Activated CD4-positive, alpha-beta T cell treated with anti-CD3 and anti-CD28 coated beads, Interleukin-2, amount 10 ng/mL, durations not matched to agents 7 days and 5 days (primary cell): ENCODE measurements at places on chromosomes 7 and 10.
A peak's percentile ranks its signal among the peaks of the same experiment; 100 is the strongest.

DNA sequence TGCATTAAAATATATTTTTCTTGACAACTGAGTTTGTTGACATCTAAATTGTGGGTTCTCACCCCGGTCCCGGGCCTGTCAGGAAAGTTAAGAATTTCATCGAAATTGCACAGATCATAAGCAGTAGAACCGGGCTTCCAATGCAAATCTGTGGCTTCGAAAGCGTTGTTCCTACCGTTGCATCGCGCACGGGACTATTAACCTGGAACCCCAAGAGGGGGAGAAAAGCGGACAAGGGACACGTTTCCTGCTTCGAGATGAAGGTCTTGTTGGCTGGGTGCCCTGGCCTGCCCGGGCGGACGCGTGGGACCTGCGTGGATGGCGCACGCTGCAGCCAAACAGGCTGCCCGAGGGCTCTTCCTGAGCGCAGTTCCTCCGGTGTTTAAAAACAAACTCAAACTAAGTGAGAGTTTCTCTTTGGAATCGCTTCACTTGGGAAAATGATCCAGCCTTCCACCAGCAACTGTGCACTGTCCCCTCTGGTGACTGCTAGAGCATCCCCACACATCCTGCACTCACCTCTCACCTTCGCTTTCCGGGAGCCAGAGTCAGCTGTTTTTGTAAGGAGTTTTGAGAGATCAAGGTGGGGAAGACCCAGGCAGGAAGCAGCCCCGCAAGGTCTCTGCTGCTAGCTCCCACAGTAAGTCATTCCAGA, 5.1 kb upstream of the TBX20 start:
- H3K4me3 ChIP-seq, result peak overlapping the region; percentile 52
- H3K36me3 ChIP-seq, result peaks cover 3% of the 10 kb centered on the region
- peak overlapping the region; percentile 68 for H3K27ac ChIP-seq
- no peak for DNase-seq
- H3K27me3 ChIP-seq, result peaks cover 90% of the 10 kb centered on the region

DNA sequence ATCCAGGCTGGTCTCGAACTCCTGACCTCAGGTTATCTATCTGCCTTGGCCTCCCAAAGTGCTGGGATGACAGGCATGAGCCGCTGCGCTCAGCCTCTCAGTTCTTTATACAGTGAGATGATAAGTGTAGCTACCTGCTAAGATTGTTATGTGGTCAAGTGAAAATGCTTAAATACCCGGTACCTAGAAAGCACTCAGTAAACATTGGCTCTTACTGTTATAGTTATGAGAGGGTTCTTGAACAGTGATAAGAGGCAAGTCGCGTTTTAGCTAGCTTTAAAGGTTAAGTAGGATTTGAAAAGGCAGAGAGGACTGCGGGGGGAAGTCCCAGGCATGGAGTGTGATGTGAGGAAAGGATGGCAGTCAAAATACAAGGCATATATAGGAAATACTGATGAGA, 4.5 kb downstream of the ZKSCAN1 start:
- H3K36me3 ChIP-seq, result peaks cover 29% of the 10 kb centered on the region
- H3K27me3 ChIP-seq, result no peaks in the 10 kb centered on the region
- no peak for DNase-seq
- H3K4me3 ChIP-seq, result no peak overlapping the region
- H3K4me1 ChIP-seq, result peaks cover 48% of the 10 kb centered on the region

GRCh38 chr10:118482393-118483331, 112.8 kb downstream of the PRLHR start:
- H3K4me3 ChIP-seq, result no peak overlapping the region
- no peak overlapping the region for H3K27ac ChIP-seq
- peaks cover 15% of the 10 kb centered on the region for H3K27me3 ChIP-seq
- no peaks in the 10 kb centered on the region for H3K4me1 ChIP-seq

- no peak overlapping the region for H3K4me3 ChIP-seq
- DNase-seq, result peak; percentile 59
- no peaks in the 10 kb centered on the region for H3K4me1 ChIP-seq
- no peaks in the 10 kb centered on the region for H3K27me3 ChIP-seq
- H3K27ac ChIP-seq, result no peak overlapping the region
Measured at GRCh38 chr7:51067757-51068156, 248.9 kb downstream of the COBL start.

GRCh38 chr10:24307696-24308485, 99.0 kb downstream of the KIAA1217 start:
- H3K4me1 ChIP-seq, result no peaks in the 10 kb centered on the region
- no peak overlapping the region for H3K4me3 ChIP-seq
- no peaks in the 10 kb centered on the region for H3K36me3 ChIP-seq
- DNase-seq, result no peak
- no peak overlapping the region for H3K27ac ChIP-seq
- no peaks in the 10 kb centered on the region for H3K27me3 ChIP-seq

- no peak for DNase-seq
- peaks cover 2% of the 10 kb centered on the region for H3K27me3 ChIP-seq
- H3K4me3 ChIP-seq, result no peak overlapping the region
- no peaks in the 10 kb centered on the region for H3K36me3 ChIP-seq
- no peak overlapping the region for H3K27ac ChIP-seq
- no peaks in the 10 kb centered on the region for H3K4me1 ChIP-seq
Measured at GRCh38 chr10:83929399-83929798, 209.9 kb upstream of the GHITM start.

GRCh38 chr7:3378390-3379150, 77.5 kb downstream of the SDK1 start:
- H3K4me1 ChIP-seq, result no peaks in the 10 kb centered on the region
- H3K27ac ChIP-seq, result no peak overlapping the region
- H3K36me3 ChIP-seq, result no peaks in the 10 kb centered on the region
- no peak for DNase-seq
- H3K27me3 ChIP-seq, result no peaks in the 10 kb centered on the region

DNA sequence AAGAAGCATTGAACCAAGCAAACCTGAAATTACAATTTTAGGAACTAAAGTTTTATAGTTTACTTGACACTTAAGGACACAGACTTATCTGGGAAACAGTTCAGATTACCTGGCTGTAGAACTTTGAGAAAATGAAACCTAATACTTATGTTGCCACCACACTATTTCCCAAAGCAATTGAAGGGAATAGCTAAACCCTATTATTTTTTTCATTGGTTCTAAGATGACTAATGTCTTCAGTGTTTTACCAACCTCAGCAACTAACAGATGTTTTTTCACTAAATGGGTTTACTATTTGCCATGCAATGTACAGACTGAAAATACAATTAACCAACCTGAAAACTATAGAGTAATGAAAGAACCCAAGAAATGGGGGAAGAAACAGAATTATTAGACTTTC, 689.6 kb downstream of the SORCS1 start:
- no peaks in the 10 kb centered on the region for H3K4me1 ChIP-seq
- DNase-seq, result no peak
- no peak overlapping the region for H3K4me3 ChIP-seq
- no peaks in the 10 kb centered on the region for H3K27me3 ChIP-seq
- H3K27ac ChIP-seq, result no peak overlapping the region

DNA sequence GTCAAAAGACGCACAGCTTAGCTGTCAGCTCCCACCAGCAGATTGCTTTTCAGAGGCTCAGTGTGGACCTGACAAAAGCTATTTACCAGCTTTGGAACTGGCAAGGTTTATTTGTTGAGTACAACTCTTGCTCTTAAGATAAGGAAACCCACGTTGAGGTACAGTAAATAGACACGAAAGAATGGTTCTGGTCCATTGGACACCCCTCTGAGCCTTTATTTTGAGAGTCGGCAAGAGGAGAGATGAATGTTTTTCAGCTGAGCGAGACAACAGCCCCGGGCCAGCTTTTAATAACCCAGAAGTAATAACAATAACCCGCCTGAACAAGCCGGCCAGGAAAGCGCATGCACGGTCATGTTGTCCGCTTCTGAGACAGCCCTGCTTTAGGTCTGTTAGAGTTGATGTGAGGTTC, 49.0 kb downstream of the WNT2 start:
- no peak for DNase-seq
- H3K4me3 ChIP-seq, result no peak overlapping the region
- no peaks in the 10 kb centered on the region for H3K27me3 ChIP-seq
- H3K36me3 ChIP-seq, result no peaks in the 10 kb centered on the region

GRCh38 chr10:30431435-30431911, 2.5 kb upstream of the MAP3K8 start:
- peaks cover 60% of the 10 kb centered on the region for H3K4me1 ChIP-seq
- peaks cover 9% of the 10 kb centered on the region for H3K36me3 ChIP-seq
- no peak for DNase-seq
- H3K27me3 ChIP-seq, result no peaks in the 10 kb centered on the region
- H3K27ac ChIP-seq, result peak overlapping the region; percentile 68

DNA sequence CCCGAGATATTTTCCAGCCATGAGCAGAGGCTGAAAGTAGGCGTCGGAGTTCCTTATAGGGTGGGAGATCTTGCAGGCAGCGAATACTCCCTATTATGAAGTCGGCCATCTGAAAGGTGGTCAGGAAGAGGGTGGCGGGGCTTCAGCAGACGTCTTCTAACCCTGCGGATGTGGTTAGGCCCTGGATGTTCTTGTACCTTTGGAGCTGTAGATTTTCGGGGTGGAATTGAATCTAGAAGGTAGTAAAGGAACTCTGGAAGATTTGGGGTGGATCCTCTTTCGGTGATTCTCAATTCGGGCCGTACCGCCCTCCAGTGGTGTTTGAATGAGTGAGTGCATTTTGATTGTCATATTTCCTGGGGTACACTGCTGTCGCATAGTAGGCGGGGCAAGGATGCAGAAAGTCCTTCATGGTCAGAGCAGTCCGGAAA, 635 bp downstream of the NUP205 start:
- H3K36me3 ChIP-seq, result peaks cover 16% of the 10 kb centered on the region
- no peak overlapping the region for H3K4me3 ChIP-seq
- no peaks in the 10 kb centered on the region for H3K27me3 ChIP-seq
- peak; percentile 75 for DNase-seq
- H3K27ac ChIP-seq, result no peak overlapping the region

- H3K27me3 ChIP-seq, result no peaks in the 10 kb centered on the region
- no peak overlapping the region for H3K27ac ChIP-seq
- H3K4me3 ChIP-seq, result no peak overlapping the region
- no peak for DNase-seq
- peaks cover 6% of the 10 kb centered on the region for H3K4me1 ChIP-seq
Measured at GRCh38 chr10:21993360-21994001, 10.0 kb downstream of the DNAJC1 start.

- no peak overlapping the region for H3K27ac ChIP-seq
- H3K36me3 ChIP-seq, result no peaks in the 10 kb centered on the region
- DNase-seq, result no peak
- H3K27me3 ChIP-seq, result no peaks in the 10 kb centered on the region
- H3K4me1 ChIP-seq, result no peaks in the 10 kb centered on the region
- no peak overlapping the region for H3K4me3 ChIP-seq
Measured at GRCh38 chr7:157043745-157044144, 33.3 kb upstream of the MNX1 start.

DNA sequence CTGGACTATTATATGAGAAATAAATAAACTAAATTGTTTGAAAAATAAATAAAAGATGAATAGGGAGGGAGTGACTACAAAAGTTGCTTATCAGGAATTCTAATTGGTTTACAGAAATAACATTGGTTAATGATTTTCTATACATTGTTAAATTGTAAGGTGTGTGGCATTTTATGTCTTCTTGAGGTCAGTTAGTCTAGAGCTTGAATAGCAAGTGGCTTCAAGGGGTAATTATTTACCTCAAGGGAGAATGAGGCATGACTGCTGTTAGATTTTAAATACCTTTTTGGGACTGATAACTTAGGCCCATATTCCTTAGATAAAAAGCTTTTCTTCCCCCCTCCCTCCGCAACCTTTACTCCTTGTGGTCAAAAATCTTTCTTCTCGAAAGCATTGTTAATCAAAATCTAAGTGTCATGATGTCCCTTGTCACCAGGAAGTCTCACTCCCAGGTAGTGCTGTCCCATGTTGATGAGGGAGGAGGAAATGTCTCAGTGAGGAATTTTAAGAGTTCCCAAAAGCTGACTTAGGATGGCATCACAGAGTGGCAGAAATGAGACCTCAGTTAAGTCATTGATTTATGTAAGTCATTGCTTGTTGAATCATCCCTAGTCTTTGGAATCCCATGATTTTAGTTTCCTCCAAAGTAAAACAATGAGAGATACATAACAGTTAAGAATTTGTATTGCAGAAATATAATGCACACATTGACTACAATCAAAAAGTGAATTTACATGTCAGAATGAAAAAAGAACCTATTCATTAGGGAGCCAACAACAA, 71.5 kb downstream of the MAPK8 start:
- DNase-seq, result no peak
- H3K27me3 ChIP-seq, result no peaks in the 10 kb centered on the region
- H3K36me3 ChIP-seq, result peaks cover 4% of the 10 kb centered on the region
- no peak overlapping the region for H3K27ac ChIP-seq

DNA sequence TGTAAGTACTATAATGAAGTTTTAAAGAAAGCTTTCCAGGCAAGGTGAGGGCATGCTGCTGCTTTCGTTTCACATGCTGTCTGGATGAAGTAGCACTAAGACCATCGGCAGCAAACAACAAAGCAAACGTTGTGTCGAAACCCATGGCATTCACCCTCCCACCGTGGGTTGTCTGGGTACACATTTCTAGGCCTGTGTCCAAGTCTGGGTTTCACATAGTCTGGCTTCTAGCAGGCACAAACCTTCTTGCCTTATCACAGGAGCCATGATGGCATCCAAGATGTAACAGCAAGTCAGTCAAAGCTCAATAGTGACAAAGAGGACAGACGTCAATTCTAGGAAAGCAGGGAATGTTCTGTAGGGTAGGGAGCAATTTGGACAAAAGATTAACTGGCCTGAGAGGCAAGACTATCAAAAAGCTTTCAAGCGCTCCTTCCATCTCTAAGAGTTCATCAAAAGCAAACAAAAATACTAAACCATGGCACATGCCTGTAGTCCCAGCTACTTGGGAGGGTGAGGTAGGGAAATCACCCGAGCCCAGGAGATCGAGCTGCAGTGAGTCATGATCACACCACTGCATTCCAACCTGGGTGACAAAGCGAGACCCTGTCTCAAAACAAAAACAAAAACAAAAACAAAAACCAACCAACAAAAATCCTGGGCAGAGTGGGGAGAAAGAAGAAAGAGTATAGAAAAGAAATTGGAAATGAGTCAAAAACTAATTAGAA, 42.7 kb downstream of the PAXIP1 start:
- peaks cover 53% of the 10 kb centered on the region for H3K36me3 ChIP-seq
- no peaks in the 10 kb centered on the region for H3K27me3 ChIP-seq
- DNase-seq, result no peak
- H3K4me3 ChIP-seq, result no peak overlapping the region
- no peaks in the 10 kb centered on the region for H3K4me1 ChIP-seq
- peak overlapping the region; percentile 60 for H3K27ac ChIP-seq

DNA sequence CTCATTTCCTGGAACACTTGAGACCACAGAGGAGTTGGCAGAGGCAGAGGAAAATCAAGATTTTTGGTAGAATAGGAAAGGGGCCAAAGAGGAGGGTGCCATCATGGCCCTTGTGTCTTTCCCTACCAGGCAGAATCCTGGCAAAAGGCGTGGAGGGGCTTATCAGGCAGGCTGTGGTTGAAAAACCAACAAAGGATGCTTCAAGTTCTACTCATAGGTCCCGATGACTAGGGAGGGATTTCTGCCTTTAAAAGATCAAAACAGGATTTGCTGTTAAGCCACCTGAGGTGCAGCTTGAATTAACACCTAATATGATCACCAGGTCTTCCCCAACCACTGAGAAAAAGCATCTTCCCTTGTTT, 45.7 kb downstream of the BPGM start:
- H3K4me1 ChIP-seq, result peaks cover 22% of the 10 kb centered on the region
- no peak for DNase-seq
- no peaks in the 10 kb centered on the region for H3K36me3 ChIP-seq
- H3K27ac ChIP-seq, result no peak overlapping the region

- no peaks in the 10 kb centered on the region for H3K27me3 ChIP-seq
- DNase-seq, result no peak
- H3K27ac ChIP-seq, result no peak overlapping the region
- H3K36me3 ChIP-seq, result no peaks in the 10 kb centered on the region
- no peaks in the 10 kb centered on the region for H3K4me1 ChIP-seq
Measured at GRCh38 chr10:126242397-126243260, 145.6 kb downstream of the ADAM12 start.
